ENCODE measurements at places on chromosomes 7 and 10.

DNA sequence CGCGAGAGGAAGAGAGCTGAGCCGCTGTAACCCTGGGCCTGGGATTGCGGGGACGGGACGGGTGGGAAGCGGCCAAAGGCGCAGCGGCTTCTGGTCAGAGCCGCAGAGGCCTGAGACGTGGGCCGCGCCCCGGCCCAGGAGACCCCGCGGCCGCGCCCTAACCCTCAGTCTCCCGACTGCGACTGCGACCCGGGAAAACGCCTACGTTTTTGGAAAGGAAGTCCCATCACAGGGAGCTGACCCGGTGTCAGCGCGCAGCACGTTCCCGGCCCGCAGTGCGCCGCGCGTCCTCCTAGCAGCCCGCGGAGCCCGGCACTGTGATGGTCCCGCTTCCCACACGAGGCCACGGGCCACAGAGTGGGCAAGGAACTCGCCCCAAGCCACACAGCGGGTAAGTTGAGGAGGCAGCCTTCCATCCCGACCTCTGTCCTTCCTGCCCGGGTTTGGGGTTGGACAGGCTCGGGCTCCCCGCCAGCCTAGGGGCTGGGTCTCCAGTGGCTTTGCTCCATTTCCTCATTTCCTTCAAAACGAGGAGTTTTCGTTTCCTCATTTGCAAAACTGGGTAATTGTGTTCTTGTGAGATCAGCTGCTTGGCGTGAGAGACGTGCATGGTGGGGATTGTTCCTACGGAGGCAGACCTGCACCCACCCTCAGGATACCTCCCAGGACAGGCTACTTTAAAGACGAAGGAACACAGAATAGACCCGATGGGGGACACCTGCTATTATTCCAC, 1.2 kb downstream of the GPNMB start:
- no peak for DNase-seq

DNA sequence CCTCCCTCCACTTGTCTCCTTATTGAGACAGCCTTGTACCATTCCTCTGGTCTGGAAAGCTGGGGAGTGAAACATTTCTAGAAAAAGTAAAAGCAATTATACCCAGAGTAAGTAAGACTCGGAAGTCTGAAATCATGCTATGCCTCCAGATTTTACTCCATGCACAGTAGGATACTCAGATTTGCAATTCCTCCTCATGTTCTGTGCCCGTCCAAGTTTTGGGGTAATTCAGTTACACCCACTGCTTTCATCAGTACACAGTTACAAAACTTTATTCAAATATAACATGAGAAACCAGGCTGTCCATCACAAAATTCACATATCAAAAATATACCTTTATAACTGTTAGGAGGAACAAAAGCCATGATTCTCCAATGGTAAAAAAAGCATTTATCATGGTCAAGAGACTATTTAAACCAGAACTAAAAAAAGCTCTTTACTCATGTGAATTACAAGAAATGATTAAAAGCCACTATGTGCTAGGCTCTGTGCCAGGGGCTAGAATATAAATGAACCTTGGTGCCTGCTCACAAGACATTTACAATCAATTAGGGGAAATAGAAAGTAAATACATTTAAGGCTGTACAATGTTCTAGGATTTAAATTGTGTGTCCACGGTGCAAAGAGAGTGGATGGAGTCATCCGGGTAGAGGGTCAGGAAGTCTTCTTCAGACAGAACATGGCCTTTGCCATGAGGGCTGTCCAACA, 320.2 kb downstream of the ELMO1 start:
- no peak for DNase-seq

GRCh38 chr10:62437696-62438095, 63.5 kb downstream of the ZNF365 start:
- DNase-seq, result no peak

DNA sequence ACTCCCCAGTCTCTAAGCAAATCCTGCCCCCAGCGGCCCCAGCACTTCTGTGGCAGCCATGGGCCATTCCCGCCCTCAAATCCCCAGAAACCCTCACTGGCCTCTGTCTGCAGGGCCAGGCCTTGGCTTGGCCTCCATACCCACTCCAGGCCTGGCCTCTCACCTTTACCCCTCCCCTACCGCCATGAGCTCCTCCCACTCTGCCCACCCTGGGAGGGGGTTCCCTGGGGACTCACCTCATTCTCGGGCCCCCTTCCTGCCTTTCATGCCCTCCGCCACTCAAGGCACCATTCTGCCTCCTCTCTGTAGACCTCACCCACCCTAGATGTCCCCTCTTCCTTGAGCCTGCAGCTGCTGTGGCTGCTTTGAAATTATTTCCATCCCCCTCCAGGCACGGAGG, 41.0 kb downstream of the PRF1 start:
- DNase-seq, result no peak

- DNase-seq, result no peak
Measured at GRCh38 chr7:148487912-148488311, 102.7 kb upstream of the C7orf33 start.

DNA sequence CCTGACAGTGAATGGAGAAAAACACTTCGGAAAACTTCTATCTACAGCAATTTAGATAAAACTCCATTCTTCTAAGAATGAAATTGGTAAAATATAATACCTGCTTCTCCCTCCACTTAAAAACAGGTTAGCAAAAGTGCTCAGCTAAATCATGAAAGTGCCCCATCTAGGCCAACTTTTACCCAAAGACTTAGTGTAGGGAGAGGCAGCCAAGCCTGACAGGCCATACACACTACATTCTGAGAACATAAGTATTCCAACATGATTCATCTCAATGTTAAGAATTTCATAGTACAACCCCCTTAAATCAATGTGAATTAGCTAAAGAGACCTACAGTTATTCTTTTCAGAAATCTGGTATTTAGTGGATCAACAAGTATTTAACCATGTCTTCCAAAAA, 7.2 kb downstream of the FAM3C start:
- DNase-seq, result no peak

DNA sequence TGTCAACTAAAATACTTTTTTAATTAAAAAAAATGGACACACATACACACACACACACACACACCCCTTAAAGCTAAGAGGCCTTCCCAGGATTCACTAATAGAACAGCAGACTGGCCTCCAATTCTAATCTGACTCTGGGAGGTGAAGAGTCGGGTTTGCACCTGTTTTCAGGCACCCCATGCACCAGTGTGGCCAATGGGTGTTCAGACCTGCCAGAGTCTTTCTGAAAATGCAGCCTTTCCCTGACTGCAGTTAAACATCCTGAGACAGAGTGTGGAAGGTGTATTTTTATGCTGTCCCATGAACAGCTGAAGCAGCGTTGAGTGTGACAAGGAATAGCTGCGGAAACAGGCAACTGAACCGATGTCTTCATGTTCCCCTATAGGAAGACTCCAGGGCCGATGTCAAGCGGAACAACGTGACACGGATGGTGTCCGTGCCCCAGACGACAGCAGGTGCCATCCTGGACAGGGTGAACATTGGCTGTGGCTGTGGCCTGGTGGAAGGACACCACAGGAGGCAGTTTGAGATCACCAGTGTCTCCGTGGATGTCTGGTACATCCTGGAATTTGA, 74.6 kb upstream of the LYZL2 start:
- no peak for DNase-seq

DNA sequence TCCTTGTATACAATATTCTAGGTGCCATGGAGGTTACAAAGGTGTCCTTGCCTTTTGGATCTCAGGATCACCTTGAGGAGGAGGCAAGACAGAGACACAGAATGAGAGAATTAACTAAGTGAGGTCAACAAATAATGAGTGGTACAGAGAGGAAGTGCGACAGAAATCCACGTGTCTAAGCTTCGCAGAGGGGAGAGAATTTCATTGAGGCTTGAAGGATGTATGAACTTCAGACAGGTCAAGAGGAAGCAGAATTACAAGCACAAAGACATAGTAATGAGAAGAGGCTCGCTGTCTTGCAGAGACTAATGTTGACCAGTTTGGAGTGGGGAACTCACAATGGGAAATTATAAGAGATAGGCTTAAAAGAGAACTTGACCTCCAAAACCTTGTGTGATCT, 308.7 kb downstream of the FRMD4A start:
- DNase-seq, result no peak

DNA sequence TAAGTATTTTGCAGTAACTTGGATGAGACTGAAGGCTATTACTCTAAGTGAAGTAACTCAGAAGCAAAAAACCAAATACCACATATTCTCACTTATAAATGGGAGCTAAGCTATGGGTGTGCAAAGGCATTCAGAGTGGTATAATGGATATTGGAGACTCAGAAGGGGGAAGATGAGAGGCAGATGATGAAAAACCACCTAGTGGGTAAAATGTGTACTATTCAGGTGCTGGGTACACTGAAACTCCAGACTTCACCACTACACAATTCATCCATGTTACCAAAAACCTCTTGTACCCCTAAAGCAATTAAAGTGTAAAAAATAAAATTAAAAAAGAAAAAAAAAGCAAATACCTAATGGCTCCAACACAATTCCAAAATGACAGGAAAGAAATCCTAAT, 351.7 kb downstream of the NXPH1 start:
- no peak for DNase-seq

DNA sequence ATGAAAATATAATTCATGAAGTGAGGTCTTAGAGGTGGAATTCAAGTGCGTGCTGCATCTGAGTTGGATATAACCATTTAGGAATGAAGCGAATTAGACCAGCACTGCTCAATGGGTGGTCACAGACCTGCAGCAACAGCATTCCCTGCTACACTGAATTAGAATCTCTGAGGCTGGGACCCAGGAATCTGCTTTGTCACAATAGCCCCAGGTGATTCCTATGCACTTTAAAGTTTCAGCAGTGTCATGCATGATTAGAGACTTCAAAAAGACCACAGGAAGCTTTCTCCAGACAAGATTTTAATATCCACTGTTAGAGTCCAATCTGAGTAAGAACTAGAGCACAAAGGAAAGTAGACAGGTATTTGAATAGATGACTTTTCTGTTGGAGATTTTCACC, 352.8 kb upstream of the VSTM2A start:
- no peak for DNase-seq

- no peak for DNase-seq
Measured at GRCh38 chr10:78278058-78278404, 244.4 kb downstream of the RPS24 start.

- no peak for DNase-seq
Measured at GRCh38 chr10:129024046-129024445, 443.0 kb upstream of the MGMT start.

DNA sequence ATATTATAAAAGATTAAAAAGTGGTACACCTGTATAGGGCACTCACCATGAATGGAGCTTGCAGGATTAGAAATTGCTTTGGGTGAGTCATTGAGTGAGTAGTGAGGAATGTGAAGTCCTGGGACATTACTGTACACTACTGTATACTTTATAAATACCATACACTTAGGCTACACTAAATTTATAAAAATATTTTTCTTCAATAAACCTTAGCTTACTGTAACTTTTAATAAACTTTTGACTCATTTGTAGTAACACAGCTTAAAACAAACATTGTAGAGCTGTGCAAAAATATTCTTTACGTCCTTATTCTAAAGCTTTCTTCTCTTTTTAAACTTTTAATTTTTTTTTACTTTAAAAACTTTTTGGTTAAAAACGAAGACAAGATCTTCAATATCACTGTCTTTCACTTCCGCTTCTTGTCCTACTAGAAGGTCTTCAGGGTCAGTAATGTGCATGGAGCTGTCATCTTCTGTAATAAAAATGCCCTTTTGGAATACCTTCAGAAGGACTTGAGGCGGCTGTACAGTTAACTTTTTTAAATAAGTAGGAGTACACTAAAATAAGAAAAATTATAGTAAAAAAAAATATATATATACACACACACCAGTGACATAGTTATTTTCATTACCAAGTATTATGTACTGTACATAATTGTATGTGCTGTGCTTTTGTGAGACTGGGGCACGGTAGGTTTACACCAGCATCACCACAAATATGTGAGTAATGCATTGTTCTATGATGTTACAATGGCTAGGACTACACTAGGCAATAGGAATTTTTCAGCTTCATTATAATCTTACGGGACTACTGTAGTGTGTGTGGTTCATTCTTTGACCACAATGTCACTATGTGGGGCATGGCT, 3.5 kb downstream of the STK31 start:
- DNase-seq, result no peak

- DNase-seq, result no peak
Measured at GRCh38 chr10:127161482-127161881, 34.9 kb downstream of the INSYN2A start.

DNA sequence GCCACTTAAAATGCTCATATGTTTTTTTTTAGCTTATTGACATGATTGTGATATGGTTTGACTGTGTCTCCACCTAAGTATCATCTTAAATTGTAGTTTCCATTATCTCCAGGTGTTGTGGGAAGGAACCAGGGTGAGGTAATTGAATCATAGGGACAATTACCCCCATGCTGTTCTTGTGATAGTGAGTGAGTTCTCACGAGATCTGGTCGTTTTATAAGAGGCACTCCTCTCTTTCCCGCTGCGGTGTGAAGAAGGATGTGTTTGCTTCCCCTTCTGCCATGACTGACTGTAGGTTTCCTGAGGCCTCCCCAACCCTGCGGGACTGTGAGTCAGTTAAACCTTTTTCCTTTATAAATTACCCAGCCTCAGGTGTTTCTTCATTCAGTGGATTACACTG, 80.5 kb upstream of the ETV1 start:
- no peak for DNase-seq

DNA sequence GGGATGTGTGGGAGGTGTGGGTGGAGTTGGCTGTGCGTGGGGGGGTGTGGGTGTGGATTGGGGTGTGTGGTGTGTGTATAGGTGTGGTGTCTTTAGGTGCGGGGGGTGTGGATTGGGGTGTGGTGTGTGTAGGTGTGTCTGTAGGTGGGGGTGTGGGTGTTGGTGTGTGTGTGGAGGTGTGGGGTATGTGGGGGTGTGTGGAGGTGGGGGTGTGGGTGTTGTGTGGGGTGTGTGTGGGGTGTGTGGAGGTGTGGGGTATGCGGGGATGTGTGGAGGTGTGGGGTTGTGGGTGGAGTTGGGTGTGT, 33.9 kb downstream of the SPDYE17 start:
- no peak for DNase-seq

GRCh38 chr7:70406950-70407209, 725.1 kb upstream of the GALNT17 start:
- DNase-seq, result no peak

GRCh38 chr10:95522117-95522516, 39.1 kb downstream of the SORBS1 start:
- DNase-seq, result no peak

- no peak for DNase-seq
Measured at GRCh38 chr7:90968871-90969270, 295.4 kb upstream of the FZD1 start.

GRCh38 chr7:10300577-10300976, 673.1 kb upstream of the PHF14 start:
- no peak for DNase-seq

- no peak for DNase-seq
Measured at GRCh38 chr7:144827621-144828020, 8.2 kb downstream of the TPK1 start.

- DNase-seq, result no peak
Measured at GRCh38 chr7:37823557-37823956, 24.8 kb upstream of the NME8 start.

- DNase-seq, result no peak
Measured at GRCh38 chr7:26444555-26444954, 152.9 kb downstream of the SNX10 start.

DNA sequence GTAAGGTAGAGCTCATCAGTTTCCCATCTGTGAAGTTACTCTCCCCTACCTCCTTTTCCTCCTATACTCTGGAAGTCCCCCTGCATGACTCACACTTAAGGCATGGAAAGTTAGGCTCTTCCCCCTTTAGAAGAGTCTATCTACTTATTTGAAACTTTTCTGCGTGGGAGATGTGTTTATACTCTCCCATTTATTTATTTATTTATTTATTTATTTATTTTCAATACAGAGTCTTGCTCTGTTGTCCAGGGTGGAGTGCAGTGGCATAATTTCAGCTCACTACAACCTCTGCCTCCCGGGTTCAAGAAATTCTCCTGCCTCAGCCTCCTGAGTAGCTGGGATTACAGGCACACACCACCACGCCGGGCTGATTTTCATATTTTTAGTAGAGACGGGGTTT, 107.5 kb upstream of the JCAD start:
- DNase-seq, result no peak
